Activated CD4-positive, CD25-positive, alpha-beta regulatory T cell treated with anti-CD3 and anti-CD28 coated beads, Interleukin-2, amount 50 U/mL, for 24 hours (primary cell): ENCODE measurements at places on chromosomes 16 and 17.

DNA sequence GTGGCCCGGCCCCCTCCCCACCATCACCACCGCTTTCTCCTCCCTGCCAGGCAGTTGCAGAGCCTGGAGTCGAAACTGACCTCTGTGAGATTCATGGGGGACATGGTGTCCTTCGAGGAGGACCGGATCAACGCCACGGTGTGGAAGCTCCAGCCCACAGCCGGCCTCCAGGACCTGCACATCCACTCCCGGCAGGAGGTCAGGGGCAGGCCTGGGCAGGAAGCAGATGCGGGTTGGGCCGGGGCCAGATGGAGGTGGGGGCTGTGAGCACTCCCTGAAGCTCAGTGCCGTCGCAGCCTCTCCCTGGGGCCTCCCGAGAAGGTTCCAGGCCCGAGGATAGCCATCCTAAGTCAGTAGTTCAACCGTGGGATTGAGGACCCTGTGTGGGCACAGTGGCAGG lies 14.2 kb upstream of the ADGRG3 start:
- ATAC-seq, result no peak

- no peak for ATAC-seq
Measured at GRCh38 chr17:41935641-41936040, 5.2 kb downstream of the ODAD4 start.

- no peak for ATAC-seq
Measured at GRCh38 chr16:30947859-30948666, 805 bp upstream of the ORAI3 start.

DNA sequence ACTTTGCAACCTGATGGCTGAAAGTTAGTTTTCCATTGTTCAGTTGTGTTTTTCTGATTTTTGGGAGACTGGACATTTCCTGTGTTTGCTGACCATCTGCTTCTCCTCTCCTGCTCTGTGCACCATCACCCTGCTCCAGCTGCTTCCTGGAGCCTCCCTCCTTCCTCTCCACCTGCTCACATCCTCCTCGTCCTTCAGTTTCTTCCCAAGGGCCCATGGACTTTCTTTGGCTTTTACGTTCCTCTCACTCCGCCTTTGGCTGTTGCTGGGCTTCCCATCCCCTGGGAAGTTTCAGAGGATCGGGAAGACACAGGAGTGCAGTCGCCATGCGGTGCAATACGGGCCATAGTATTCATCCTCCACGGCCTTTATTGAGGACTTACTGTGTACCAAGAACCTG lies 61.6 kb downstream of the TNFRSF13B start:
- ATAC-seq, result no peak

- no peak for ATAC-seq
Measured at GRCh38 chr16:11006656-11007055, 62.3 kb downstream of the CLEC16A start.

DNA sequence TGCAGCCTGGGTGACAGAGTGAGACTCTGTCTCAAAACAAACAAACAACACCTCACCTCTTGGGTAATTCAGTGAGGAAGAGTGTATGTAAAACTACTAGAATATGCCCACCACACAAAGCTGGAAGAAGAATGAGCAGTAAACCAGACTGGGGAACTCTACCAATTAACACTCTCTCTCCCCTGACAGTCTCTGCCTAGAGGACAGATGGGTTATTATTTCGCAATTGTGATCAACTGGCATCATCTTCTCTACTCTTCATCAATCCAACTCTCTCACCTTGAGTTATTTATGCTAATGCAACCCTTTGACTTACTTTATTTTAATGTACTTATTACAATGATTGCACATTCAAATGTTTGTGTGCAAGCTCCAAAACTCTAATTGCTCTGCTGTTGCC lies 205.6 kb downstream of the XYLT1 start:
- ATAC-seq, result no peak

DNA sequence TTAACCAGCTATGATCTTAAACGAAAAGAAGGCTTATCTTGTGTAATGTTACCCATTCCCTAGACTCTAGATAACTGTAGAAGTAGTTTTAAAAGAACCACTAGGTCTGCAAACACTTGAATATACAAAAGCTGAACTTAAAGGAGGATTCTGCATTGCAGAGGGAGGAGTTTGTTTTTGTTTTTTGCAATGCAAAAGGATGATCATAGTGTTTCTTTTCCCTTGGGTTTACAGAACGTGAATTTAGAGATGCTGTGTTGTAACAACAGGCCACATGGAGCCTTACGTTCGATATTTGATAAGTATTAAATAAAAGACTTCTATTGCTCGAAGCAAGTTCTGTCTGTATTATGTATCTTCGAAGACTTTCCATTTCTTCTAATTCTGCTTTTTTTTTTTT lies 77.6 kb downstream of the CHD9 start:
- no peak for ATAC-seq

GRCh38 chr16:3133844-3134243 lies 985 bp upstream of the ZNF213 start:
- no peak for ATAC-seq

DNA sequence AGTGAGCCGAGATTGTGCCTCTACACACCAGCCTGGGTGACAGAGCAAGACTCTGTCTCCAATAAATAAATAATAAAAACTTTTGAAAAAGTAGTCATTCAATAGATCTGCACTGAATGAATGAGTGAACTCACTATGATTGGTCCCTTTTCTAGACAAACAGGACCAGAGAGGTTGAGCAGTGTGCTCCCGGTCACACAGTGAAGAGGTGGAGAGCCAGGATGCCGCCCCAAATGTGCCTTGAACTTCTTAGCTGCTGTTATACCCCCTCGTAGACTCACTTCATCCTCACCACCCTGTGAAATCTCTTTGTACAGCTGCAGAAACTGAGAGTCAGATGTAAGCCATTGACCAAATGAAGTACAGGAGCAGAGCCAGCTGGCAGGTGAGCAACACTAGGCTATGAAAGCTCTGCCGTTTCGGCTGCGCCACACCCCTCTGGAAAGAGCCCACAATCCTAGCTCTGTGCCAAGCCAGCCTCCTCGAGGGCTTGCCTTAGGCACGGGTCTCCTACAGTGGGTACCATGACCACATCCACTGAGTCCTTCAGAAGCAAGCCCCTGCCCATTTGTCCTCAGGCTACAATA lies 7.8 kb upstream of the KIAA0513 start:
- ATAC-seq, result no peak

- no peak for ATAC-seq
Measured at GRCh38 chr16:51761001-51761400, 609.9 kb upstream of the SALL1 start.

DNA sequence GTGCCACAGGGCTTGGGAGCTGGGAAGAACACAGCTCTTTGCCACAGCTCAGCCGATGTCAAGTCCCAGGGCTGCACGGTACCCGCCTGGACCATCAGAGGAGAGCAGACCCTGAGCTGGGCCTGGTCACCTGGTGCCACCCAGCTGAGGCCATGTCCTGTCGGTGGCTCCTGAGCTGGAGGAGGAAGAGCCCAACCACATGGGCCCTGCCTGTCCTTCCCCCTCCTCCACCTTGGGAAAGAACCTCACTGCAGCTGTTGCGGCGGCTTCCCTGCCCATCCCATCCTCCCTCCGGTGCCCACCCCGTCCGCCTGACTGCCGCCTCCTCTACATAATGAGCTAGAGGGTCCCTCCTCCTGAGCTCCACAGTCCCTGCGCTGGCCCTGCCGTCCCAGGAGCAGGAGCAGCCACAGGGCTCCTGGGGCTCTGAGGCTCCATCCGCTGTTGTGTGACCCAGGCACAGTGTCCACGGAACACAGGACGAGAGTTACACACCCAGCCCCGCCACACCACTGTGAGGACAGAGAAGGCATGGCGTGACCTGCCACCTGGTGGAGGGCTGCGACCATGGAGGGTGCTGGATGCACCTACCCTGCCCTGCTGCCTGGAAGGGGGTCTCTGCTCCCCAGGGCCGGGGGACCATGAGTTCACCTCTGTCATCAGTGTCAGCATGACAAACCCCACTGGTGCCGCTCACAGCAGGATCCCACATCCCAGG lies 21.4 kb upstream of the CHMP6 start:
- ATAC-seq, result peak; percentile 70

- ATAC-seq, result peak; percentile 72
Measured at GRCh38 chr17:1490643-1491442, 1.6 kb downstream of the MYO1C start.

DNA sequence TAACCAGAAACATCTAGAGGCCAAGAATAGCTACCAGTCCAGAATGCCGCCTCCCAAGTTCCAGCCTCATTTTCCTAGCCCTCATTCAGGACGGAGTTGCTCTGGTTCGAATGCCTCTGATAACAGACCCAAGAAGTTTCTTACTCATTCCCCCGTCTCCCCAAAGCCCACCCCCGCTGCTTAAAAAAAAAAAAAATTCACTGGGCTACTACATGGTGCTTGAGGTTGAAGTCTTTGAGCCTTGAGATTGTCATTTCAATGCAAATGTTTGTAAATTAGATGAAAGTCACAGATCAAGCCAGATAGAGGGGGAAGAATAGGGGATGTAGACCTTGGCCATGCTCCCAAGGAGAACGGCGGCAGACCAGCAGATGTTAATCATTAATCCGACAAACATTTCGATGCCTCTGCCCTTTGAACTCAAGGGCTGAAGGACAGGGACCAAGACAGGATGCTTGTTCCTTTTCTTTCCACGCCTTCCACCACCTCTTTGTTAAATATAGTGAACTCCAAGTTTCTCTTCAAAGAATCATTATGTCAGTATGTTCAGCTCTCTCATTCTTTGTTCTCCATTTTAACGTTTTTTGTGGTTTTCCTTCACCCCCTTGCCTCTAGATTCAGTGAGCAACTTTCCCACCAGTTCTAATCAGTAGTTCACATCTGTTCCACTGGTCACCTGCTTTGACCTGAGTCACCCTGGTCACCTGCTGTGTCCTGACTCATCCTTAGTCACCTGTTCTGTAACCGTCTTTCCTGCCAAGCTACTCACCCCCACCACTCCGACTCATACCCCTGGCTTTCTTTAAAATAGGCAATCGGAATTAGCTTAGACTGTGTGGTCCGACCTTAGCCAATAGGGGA lies 190.3 kb downstream of the CPPED1 start:
- peak; percentile 75 for ATAC-seq

DNA sequence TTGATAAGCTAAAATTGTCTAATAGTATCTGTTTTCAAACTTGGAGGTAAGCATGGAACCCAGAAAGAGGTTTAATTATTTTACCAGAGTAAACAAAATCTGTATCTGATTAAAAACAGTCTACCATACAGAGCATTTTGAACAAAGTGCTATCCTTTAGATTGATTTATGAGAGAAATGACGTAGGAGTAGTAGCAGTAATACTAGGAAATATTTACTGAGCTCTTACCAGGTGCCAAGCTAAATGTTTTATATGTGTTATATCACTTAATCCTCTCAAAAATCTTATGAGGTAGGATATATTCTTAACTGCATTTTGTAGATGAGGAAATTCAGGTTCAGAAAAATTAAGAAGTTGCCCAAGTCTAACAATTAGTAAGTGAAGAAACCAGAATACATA lies 186.4 kb upstream of the NOG start:
- ATAC-seq, result no peak

DNA sequence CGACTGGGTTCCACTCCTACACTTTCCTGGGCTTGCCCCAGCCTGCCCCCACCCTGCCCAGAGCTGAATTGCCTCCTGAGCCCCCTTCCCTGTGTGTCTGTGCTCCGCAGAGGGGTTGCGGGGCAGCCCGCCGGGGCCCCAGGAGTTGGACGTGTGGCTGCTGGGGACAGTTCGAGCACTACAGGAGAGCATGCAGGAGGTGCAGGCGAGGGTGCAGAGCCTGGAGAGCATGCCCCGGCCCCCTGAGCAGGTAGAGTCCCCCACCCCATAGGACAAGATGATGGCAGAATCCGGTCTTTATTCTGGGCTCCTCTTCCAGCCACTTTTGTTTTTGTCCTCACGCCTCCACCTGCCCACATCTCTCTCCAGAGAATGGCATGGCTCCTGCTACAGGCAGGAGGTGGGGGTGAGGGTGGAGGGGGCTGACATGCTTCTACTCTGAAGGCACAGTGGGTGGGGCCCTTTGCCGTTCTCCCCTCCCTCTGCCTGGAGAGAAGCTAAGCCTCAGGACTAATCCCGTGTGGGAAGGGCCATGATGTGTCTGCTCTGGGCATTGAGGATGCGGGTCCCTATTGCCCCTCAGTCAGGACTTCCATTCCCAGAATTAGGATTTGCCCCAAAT lies 3.5 kb downstream of the ACBD4 start:
- ATAC-seq, result no peak

DNA sequence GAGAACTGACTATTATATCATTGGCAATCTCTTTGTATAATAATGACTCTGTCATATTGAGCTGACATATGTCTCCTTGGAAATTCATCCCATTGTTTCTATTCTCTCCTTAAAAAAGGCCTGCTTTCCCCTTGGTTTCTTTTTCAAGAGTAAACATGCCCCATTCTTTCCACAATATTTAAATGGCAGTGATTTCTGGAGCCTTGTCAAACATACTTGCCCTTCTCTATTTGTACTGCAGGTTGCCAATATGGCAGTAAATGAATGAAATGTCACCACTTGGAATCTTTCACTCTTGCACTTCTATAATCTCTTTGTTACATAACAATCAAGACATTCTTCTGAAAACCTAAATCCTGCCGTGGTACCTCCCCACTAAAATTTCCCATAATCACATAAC lies 1265.1 kb upstream of the CDH8 start:
- no peak for ATAC-seq

DNA sequence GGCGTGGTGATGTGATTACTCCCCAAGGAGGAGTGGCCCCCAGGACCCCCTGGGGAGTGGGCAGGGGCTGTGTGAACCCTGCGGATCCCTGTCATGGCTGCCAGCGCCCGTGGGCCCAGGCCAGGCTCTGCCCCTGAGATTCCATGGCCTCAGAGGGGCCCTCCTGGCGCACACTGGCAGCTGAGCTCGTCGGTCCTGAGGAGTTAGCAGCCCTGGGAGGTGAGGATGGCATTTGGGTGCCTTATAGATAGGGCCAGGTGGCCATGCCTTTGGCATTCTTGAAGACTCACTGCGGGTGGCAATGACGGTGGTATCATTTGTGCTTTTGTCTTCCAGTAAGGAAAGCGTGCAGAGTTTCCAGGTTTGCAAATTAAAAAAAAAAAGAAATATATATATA lies 146.8 kb upstream of the GSE1 start:
- ATAC-seq, result no peak

GRCh38 chr17:57395721-57396321 lies 139.5 kb downstream of the MSI2 start:
- ATAC-seq, result no peak
